ENCODE measurements at places on chromosomes 7 and 10.

DNA sequence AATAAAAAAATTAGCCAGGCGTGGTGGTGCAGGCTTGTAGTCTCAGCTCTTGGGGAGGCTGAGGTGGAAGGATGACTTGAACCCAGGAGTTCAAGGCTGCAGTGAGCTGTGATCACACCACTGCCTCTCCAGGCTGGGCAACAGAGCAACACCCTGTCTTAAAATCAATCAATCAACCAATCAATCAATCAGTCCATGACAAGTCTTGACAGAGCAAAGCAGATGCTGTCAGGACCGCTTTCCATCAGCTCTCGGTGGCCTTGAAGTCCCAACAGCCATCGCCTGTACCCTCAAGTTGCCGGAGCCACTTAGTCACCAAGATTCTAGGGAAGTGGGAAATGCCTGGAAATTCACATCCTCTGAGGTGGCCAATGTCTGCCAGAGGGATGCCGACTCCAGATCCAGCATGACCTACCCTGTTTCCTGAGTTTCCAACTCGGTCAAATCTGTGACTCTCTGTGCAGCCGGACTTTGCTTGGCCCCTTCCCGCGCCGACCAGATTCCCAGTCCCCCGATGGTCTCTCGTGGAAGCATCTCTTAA, 871 bp upstream of the CCL24 start:
- DNase-seq: no peak

- no peak for DNase-seq
These were observed 103.6 kb downstream of the LYZL1 start for GRCh38 chr10:29392376-29393021.

DNA sequence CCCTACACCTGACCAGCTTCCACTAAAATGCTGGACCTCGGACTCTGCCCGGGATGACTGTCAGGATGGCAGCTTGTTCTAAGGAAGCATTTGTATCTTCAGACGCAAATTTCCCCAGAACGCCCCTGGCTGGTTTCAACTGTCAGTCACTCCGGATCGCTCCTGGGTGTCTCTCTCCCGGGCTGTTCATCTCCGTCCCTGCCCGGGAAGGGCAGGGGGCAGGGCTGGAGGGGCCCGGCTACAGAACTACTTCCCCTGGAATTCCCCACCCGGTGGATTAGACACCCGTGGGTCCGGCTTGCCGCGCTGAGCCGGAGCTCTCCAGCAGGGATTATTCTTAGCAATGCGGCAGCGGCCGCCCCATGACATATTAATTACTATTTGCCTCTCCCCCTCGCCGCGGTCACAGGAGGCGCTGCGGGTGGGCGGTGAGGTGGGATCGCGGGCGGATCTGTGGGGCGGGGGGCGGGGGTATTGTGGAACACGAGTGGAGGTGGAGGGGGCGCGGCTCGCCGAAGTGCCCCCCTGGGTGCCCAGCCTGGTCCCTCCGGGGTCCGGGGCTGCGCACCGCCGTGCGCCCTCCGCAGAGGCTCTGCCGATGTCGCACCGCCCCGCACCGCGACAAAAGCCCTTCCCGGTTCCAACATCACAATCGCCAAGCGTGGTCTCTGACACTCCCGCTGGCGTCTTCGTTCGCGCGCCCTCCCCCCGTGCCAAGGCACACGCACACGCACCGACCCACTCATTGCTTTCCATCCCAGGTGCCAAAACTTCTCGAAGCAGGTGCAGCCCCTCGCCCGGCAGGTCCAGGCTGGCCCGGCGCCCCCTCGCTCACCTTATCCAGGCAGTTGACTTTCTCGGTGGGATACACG, 276.1 kb upstream of the NEBL start:
- no peak for DNase-seq

GRCh38 chr10:101388676-101389276, 34.8 kb downstream of the BTRC start:
- no peak for DNase-seq

- DNase-seq: no peak
These were observed 39.4 kb downstream of the COL28A1 start for GRCh38 chr7:7496311-7496710.

GRCh38 chr7:138885383-138886147, 87.6 kb upstream of the ATP6V0A4 start:
- no peak for DNase-seq

GRCh38 chr7:103689255-103689654, 243.2 kb upstream of the SLC26A5 start:
- no peak for DNase-seq

- no peak for DNase-seq
These were observed 182.5 kb downstream of the SEMA3D start for GRCh38 chr7:85004402-85004801.

- no peak for DNase-seq
These were observed 167.6 kb upstream of the PITRM1 start for GRCh38 chr10:3340127-3340730.

DNA sequence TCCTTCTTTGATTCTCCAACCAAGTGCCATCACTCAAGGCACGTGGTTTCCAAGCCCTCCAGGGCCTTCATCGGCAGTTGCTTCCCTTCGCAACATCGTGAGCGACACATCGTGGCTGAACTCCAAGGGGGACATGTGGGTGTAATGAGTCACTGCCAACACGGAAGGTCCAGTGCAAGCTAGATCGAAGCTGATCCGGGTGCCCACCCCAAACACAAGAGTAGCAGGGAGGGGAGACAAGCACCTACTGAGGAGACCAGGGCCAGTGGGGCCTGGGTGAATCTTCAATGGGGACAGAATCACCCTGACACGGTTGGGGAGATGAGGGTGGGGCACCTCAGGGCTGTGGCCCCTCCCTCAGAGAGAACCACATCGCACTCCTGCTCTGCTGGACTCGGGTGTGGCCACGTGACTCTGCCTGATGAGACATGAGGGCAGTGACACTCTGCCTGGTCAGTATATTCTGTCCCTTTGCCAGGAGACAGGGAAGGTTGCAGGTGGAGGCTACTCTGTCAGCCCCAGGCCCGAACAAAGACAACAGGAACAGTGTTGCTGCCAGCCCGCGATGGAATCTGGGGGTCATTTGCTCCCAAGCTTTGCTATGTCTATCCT, 36.8 kb upstream of the HSPA12A start:
- DNase-seq: no peak

DNA sequence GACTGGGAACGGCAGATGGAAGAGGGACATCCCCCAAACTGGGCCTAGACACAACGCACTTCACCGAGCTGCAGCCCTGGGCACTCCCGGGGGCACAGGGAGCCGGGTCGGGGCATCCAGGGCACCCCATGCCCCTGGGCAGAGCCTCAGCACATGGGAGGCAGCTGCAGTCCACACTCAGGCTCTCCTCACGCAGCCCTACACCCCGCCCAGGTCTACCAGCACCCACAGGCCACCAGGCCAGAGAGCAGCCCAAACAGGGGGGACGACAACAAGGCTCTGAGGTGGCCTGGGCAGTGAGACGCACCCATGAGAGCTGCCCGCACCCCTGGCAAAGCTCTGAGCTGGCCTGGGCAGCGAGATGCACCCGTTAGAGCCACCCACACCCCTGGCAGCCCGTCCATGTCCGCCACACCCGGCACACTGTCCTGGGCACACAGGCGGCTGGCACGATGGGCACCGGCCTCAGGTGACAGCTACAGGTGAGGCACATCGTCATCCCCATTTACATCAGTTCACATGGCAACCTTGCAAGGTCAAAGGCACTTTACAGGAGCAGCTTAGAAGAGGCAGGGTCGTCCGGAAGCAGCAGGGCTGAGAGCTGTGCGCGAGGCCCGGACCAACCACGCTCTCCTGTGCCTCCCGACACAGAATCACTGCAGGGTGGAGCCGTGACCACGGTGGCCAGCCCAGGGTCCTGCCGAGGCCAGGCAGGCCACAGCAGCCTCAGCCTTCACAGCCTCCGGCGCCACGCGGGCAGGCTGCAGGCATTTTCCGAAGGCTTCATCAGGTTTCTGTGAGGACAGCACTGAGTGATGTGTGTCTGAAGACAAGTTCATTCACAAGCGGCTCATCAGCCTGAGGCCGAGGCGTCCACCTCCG, 228.6 kb downstream of the MAD1L1 start:
- DNase-seq: no peak

- DNase-seq: no peak
These were observed 447.2 kb downstream of the INHBA start for GRCh38 chr7:41255716-41256115.

- DNase-seq: no peak
These were observed 63.1 kb upstream of the DUSP5 start for GRCh38 chr10:110434489-110435096.

- no peak for DNase-seq
These were observed 85.5 kb upstream of the OIT3 start for GRCh38 chr10:72808001-72808400.

DNA sequence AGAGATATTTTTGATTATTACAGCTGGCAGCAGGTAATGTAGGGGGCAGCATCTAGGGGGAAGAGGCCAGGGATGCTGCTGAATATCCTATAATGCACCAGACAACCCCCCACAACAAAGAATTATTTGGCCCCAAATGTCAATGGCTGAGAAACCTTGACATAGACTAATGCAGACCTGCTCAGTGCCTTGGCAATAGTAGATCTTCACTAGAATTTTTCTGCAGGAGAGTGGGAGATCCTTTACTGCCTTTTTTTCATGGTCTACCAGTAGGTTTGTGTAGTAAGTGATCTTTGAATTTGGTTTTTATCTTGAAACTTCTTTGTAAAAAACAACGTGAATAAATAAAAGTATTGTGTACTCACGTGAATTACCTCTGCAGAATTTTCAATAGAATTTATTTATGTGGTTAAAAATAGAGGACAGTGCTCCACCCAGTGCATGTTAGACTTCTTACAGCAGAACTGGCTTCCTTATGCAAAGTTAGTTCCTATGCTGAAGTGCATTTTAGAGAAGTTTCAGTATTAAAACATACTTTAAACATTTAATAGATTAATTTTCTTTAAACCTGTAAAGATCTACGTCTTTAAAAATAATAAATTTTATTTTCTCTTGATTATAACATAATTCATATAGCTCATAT, 199.6 kb upstream of the HDAC9 start:
- no peak for DNase-seq

- DNase-seq: no peak
These were observed 114.9 kb downstream of the DPP6 start for GRCh38 chr7:154167051-154167450.

GRCh38 chr7:78134256-78134655, 335.7 kb downstream of the PHTF2 start:
- no peak for DNase-seq

DNA sequence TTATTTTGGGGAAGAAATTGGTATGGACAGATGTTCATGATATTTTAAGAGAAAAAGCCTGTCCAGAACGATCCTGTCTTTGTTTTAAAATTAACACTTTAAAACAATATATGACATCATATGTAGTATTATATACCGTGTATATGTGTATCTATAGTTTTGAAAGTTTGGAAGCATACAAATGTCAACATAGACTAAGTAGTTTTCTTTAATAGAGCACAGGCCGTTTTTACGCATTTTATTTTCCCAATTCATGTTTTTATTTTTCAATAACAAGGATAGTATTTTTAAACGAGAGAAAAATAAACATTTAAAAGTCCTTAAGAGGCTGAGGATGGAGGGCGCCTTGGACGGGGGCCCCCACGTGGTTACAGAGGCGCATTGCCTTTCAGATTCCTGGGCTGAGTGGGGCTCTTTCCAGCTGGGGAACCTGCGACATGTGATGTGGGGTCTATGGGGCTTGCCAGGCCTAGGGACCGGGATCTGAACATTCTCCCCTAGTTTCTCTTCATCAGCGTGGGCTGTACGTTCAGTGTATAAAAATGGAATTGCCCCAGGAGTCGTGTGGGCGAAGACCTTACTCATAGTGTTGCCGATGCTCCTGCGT, 127.8 kb upstream of the ZNF746 start:
- no peak for DNase-seq

DNA sequence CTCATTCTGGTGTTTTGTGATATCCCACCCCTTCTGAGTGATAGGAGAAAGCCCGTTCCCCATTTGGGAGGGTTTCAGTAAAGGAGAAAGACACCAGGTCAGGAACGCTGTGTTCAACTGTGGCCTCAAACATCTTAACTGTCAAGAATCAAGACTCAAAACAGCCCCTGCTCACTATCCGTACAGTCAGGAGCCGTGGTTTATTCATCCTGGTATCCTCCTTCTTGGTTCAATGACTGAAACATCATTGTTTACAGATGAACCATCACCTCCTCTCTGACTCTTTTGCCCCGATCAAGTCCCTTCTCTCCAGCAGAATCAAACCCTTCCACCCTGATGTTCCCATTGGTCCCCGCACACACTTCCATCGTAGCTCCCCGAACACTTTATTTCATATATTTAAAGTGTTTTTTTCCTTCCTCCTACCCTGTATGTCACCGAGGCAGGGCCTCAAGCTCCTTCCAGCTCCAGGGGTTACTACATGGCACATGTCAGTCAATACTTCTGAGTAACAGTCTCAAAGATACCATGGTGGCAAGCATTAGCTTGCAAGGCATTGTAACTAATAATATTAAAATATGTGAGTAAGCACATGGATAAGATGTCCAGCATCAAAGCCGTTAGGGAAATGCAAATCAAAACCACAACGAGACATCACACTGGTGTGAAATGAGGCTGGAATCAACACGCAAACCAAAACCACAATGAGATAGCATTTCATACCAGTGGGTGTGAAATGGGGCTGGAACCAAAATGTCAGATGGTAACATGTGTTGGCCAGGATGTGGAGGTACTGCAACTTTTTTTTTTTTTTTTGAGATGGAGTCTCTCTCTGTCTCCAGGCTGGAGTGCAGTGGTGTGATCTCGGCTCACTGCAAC, 124.7 kb upstream of the C1QL3 start:
- DNase-seq: no peak

- no peak for DNase-seq
These were observed 128.7 kb downstream of the PKD1L1 start for GRCh38 chr7:47819607-47819920.

- no peak for DNase-seq
These were observed 33.5 kb downstream of the CAMK2B start for GRCh38 chr7:44291733-44292419.

- no peak for DNase-seq
These were observed 237.4 kb downstream of the BAMBI start for GRCh38 chr10:28914701-28915100.

GRCh38 chr10:128629111-128630096, 503.2 kb upstream of the MKI67 start:
- DNase-seq: no peak

DNA sequence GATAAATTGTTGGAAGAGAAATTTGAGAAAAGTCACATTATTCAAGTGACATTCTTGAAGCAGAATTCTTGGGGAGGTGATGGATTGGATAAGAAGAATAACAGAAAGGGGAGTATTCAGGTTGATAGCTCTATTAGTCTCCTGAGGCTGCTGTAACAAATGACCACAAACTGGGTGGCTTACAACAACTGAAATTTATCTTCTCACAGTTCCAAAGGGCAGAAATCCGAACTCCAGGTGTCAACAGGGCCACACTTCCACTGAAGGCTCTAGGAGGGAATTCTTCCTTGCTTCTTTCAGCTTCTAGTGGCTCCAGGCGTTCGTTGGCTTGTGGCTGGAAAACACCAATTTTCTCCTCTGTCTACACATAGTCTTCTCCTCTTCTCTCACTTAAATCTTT, 99.8 kb downstream of the TES start:
- DNase-seq: no peak

Measured in cortex of kidney (tissue), 1 donor.